ENCODE measurements at places on chromosomes 3 and 15.

GRCh38 chr15:56969265-56969895, 50.9 kb downstream of the TCF12 start:
- DNase-seq, result no peak

DNA sequence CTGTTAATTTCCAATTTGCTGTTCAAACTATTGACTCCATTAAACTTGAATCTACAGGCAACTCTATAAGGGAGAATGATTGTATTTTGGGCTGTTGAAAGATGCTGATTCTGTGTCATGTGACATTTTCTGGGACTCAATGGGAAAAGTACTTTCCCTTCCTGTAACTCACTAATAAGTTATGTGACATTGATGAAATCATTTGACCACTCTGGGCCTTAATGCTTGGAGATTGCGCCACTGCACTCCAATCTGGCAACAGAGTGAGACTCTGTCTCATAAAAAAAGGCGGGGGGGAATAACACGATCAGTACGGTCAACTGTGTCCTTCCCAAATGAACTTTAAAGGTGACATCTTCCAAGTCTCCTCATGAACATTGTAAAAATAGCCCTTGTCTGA, 215.2 kb upstream of the SGO1 start:
- no peak for DNase-seq

GRCh38 chr3:136957751-136958288, at the start of gene IL20RB:
IL20RB (plus strand) TSS chr3:136957983; CDS start chr3:136958114, 131 bp downstream.
- DNase-seq, result no peak

- DNase-seq, result no peak
These were observed 9.8 kb upstream of the CLPX start for GRCh38 chr15:65194826-65195547.

- DNase-seq, result no peak
These were observed 315.5 kb downstream of the FHIT start for GRCh38 chr3:60935709-60936108.

- no peak for DNase-seq
These were observed 269.7 kb downstream of the ABHD5 start for GRCh38 chr3:43960448-43960840.

DNA sequence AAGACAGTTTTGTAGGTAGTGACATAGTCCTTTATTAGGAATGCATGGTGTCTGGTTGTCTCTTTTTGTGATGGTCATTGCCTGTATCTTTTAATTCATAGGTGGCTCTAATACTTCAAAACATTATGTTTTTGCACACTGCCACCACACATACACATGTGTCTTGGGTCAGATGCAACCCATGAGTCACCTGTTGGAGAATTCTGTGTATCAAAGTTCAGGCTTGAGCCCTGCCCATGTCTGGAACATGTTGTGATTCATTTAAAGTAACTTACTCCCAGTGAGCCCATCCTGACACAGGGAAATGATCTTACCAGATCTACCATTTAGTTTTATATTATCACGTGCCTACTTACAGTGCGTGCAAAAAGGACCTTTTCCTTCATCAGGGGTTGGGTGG, 142.7 kb downstream of the GHSR start:
- DNase-seq, result no peak

- DNase-seq, result no peak
These were observed 1560.4 kb downstream of the OTOL1 start for GRCh38 chr3:163056874-163057497.
